CD8-positive, alpha-beta memory T cell (primary cell): ENCODE measurements at places on chromosomes 5 and 9. TPM values are rescaled to one million over a fixed set of nuclear protein-coding genes. Genes with fewer than 3 reads are reported as not detected.

- no peak for DNase-seq
- H3K27me3 ChIP-seq = no peaks in the 10 kb centered on the region
- no peaks in the 10 kb centered on the region for H3K36me3 ChIP-seq
These were observed 44.5 kb upstream of the ANGPTL2 start for GRCh38 chr9:127166651-127167524.

GRCh38 chr9:75299324-75299723 is 211.0 kb downstream of the OSTF1 start:
- no peak for DNase-seq
- no peaks in the 10 kb centered on the region for H3K27me3 ChIP-seq
- H3K4me3 ChIP-seq = no peak overlapping the region
- no peaks in the 10 kb centered on the region for H3K36me3 ChIP-seq
- H3K27ac ChIP-seq = no peak overlapping the region
- H3K4me1 ChIP-seq = no peaks in the 10 kb centered on the region

DNA sequence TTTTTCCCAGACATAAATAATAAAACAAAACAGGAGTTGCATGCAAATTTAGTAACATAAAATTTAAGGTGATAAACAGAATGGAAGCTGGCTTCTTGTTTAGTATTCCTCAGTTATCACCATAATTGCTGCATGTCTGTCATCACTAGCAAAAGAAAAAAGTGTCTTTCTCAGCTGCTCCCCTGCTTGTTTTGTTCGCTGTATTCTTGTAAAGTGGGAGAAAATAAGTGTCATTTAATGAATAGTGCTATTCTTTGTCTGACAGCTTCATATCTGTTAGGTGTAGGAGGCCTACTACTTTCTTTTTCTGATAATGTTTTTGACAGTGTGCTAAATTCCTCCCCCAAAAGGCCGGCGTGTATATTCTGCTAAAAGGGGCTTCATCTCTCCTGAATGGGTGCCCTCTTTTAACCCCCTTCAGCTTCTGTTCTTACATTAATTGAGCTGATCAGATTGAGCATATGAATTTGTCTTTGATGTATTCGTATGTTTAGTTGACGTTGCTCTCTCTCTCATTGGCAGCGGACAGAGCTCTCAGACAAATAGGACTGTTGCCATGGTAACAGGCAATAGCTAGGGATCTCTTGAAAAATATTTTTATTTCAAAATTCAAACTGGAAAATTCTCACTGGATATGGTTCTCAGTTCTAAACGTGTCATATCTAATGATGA is 303.8 kb downstream of the KIAA0825 start:
- DNase-seq = no peak
- H3K27me3 ChIP-seq = no peaks in the 10 kb centered on the region
- H3K4me3 ChIP-seq = no peak overlapping the region
- no peaks in the 10 kb centered on the region for H3K36me3 ChIP-seq

SLC25A46 gene
- 46.4 TPM for total RNA-seq

DNA sequence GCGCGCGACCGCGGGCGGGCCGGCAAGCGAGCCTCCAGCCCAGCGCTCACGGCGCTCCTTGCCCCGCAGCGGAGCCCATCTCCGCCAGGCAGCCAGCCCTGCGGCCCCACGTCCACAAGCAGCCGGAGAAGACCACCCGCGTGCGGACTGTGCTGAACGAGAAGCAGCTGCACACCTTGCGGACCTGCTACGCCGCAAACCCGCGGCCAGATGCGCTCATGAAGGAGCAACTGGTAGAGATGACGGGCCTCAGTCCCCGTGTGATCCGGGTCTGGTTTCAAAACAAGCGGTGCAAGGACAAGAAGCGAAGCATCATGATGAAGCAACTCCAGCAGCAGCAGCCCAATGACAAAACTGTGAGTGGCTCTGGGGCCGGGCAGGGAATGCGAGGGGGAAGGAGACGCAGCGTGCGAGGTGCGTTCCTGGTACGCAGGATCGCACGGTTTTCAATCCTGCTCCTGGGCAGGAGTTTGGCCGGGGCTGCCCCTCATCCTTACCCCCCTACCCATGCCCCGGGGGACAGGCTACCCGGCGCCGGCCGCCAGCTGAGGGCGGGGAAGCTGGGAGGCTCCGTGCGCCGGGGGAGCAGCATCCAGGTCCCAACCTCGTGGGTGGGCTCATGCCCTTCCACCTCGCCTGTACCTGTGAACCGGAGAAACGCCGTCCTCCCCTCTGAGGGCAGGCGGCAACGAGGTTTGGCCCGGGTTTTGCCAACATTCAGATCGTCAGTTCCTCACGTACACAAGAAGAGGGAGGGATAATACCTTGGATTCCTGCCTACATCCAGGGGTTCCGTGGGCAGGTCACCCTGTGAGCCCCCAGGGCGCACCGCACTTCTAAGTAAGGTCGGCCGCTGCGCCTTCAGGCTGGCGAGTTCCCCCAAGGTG is 6.6 kb downstream of the ISL1 start:
- H3K4me1 ChIP-seq = no peaks in the 10 kb centered on the region
- DNase-seq = no peak
- no peaks in the 10 kb centered on the region for H3K36me3 ChIP-seq
- H3K4me3 ChIP-seq = no peak overlapping the region
- peaks cover 6% of the 10 kb centered on the region for H3K27me3 ChIP-seq

DNA sequence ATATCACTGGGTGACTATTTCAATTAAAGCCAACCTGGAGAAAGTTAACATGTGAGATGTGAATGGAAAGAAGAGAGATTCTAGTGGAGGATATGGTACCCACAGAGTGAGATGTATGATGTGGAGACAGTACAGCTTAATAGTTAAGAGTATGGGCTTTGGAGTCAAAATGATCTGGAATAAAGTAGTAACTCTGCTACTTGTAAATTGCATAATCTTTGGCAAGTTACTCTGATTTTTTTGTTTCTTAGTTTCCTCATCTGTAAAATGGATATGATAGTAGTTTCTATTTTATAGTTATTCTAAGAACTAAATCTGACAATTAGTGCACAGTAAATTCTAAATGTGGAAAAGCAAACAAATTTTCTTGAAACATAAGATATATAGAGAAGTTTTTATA is 79.2 kb downstream of the ISOC1 start:
- H3K27me3 ChIP-seq = no peaks in the 10 kb centered on the region
- H3K27ac ChIP-seq = no peak overlapping the region
- no peaks in the 10 kb centered on the region for H3K36me3 ChIP-seq
- DNase-seq = no peak
- H3K4me1 ChIP-seq = no peaks in the 10 kb centered on the region

DNA sequence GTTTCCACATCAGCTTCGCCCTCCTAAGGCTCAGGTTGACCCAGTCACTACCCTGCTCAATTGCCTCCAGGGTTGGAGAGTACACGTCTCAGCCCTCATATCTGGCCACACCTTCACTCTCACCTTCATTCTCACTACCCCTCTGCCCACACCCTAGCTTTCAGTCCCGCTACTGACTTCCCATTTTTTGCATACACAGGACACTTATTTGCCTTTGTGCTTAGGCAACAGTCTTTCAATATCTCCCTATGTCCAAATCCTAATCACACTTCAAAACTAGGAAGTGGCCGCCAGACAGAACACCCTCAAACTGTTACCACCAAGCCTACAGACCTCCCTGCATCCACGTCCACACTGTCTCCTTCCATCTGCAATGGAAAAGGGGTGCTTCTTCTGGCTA is 10.9 kb downstream of the MCTP1 start:
- no peaks in the 10 kb centered on the region for H3K4me1 ChIP-seq
- H3K4me3 ChIP-seq = no peak overlapping the region
- H3K27me3 ChIP-seq = no peaks in the 10 kb centered on the region
- H3K36me3 ChIP-seq = no peaks in the 10 kb centered on the region
- no peak for DNase-seq

- no peak overlapping the region for H3K27ac ChIP-seq
- H3K4me1 ChIP-seq = no peaks in the 10 kb centered on the region
These were observed 69.2 kb downstream of the SPATA31D1 start for GRCh38 chr9:82057805-82058204.

GRCh38 chr5:40499007-40499406 is 180.7 kb upstream of the PTGER4 start:
- no peaks in the 10 kb centered on the region for H3K27me3 ChIP-seq
- no peaks in the 10 kb centered on the region for H3K4me1 ChIP-seq
- no peak for DNase-seq
- H3K4me3 ChIP-seq = no peak overlapping the region
- H3K36me3 ChIP-seq = no peaks in the 10 kb centered on the region

- no peaks in the 10 kb centered on the region for H3K4me1 ChIP-seq
- H3K36me3 ChIP-seq = no peaks in the 10 kb centered on the region
- no peak for DNase-seq
- no peak overlapping the region for H3K4me3 ChIP-seq
- H3K27me3 ChIP-seq = no peaks in the 10 kb centered on the region
These were observed 18.5 kb downstream of the TMC1 start for GRCh38 chr9:72539824-72540347.

JAKMIP2 gene
- 1.8 TPM for total RNA-seq

DNA sequence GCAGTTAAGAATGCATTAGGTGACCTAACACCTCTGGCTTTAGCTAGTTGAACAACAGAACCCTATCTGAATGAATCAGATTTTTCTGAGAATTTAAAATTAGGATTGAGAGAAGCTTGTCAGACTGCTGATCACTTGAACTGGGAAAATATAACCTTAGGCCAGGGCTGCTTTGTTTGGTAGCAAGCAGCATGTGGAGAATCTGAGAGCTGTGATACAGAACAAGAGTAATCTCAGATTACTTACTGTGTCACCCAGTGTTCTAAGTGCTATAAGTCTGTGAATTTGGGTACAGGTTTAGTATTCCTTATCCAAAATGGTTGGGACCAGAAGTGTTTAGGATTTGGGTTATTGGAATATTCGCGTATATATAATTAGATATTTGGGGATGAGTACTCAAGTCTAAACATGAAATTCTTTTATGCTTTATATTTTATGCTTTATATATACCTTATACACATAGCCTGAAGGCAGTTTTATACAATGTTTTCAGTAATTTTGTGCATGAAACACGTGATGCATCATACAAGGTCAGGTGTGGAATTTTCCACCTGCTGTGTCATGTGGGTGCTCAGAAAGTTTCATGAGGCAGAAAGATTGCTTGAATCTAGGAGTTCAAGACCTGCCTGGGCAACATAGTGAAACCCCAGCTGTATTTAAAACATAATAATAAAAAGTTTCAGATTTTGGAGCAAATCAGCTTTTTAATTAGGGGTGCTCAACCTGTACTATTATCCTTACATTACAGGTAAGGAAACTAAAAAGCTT is 8.3 kb upstream of the CHD1 start:
- peaks cover 33% of the 10 kb centered on the region for H3K4me1 ChIP-seq
- H3K27me3 ChIP-seq = no peaks in the 10 kb centered on the region
- no peak overlapping the region for H3K27ac ChIP-seq
- no peak overlapping the region for H3K4me3 ChIP-seq
- no peaks in the 10 kb centered on the region for H3K36me3 ChIP-seq
- no peak for DNase-seq

GRCh38 chr9:116494815-116495634 is 192.1 kb upstream of the TRIM32 start:
- no peaks in the 10 kb centered on the region for H3K4me1 ChIP-seq
- no peak overlapping the region for H3K4me3 ChIP-seq
- no peaks in the 10 kb centered on the region for H3K27me3 ChIP-seq
- no peak overlapping the region for H3K27ac ChIP-seq
- no peak for DNase-seq
- H3K36me3 ChIP-seq = no peaks in the 10 kb centered on the region

LAMC3 gene
- 0.04 TPM for total RNA-seq

NUDT12 gene
- 0.94 TPM for total RNA-seq

DNA sequence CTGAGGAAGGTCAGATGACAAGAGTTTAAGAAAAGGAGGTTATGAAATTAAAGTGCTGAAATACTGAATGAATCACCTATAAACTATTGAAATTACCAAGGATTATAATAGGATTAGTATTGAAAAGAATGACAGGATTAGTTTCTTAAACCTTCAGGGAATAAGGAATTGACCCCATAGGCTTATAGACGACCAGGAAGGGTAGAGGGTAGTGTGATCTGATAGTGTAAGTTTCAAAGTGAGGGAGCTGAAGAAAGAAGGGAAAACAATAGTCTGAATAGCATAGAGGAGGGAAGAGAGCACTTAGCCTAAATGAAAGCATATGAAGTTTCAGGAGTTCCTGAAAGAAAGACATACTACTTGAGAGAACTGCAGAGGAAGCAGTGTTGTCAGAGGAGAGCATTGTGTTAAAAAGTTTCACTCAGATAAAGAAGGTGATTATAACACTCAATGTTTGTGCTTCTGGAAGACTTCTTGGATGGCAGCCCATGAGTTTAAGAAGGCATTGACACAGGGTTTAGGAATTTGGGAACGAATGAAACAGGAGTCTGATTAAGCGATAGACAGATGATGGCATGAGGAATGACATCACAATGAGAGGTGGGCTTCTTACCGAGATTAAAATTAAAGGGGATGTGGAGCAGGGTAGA is 557.9 kb upstream of the GRAMD2B start:
- DNase-seq = no peak
- no peak overlapping the region for H3K4me3 ChIP-seq
- H3K4me1 ChIP-seq = no peaks in the 10 kb centered on the region
- no peak overlapping the region for H3K27ac ChIP-seq
- no peaks in the 10 kb centered on the region for H3K27me3 ChIP-seq

DNA sequence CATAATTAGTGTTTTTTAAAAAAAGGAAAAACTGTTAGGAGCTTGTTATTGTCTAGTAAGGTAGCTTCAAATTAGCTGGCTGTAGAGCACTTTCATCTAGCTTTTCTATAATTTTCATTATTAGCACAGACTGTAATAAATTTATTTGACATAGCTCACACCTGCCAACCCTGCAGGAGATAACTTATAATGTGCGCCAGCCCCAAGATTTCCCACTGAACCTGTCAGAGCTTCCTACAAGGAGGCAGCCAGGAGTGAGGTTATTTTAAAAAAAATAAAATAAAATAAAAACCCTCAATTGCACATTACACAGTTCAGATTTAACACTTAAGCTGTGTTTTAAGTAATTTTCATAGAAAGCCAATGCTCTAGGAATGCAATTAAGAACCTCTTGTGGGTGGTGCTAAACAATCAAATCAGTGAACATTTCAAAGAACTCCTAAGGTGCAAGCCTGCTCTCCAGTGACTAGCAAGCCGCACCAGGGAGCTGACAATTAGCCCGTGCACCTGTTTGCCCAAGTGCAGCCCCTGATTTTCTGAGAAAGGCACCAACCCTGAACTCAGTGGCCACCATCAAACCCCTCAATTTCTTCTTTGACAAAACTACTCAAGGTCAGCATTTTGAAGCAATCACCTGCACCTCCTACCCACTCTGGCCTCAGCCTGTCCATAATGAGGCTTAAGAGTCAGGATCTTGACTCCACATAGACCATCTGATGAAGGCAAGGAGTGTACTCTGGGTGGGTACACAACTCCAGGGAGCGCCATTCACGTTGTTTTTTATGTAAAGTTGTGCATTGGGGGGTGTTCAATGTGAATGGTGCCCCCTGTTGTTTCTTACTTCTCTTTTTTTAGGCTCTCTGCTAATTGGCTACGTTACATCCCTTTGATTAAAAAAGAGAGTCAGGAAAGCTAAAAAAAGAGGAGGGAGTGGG is 385.3 kb upstream of the WWC1 start:
- H3K27ac ChIP-seq = no peak overlapping the region
- H3K27me3 ChIP-seq = no peaks in the 10 kb centered on the region
- DNase-seq = no peak
- H3K4me1 ChIP-seq = no peaks in the 10 kb centered on the region

- no peak overlapping the region for H3K27ac ChIP-seq
- H3K27me3 ChIP-seq = no peaks in the 10 kb centered on the region
- H3K4me1 ChIP-seq = no peaks in the 10 kb centered on the region
- H3K36me3 ChIP-seq = peaks cover 13% of the 10 kb centered on the region
- no peak overlapping the region for H3K4me3 ChIP-seq
- DNase-seq = no peak
These were observed 26.1 kb upstream of the CKMT2 start for GRCh38 chr5:81207009-81207408.

GRCh38 chr5:119304439-119305211 is 51.2 kb upstream of the TNFAIP8 start:
- H3K4me3 ChIP-seq = peak overlapping the region; percentile 11
- H3K27ac ChIP-seq = no peak overlapping the region
- no peaks in the 10 kb centered on the region for H3K27me3 ChIP-seq
- H3K4me1 ChIP-seq = peaks cover 96% of the 10 kb centered on the region
